ENCODE measurements at places on chromosomes 5 and 9.

DNA sequence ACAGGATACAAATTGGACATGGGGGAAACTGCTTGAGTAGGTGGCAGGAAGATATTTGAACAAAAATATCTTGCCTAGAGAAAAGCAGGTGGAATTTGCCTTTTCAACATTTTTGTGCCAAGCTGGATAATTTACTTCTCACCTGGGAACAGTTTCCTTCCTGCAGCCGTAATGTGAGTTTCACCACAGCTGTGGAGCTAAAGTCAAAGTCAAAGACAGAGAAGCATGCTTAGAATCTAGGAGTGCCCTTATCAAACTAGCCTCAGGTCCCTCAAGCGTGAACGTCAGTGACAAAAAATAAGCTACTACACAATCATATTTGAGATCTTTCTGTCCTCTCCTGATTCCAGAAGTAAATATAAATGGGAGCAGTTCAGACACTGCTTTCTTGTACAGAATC lies 588.9 kb downstream of the MAT2B start:
- DNase-seq, result no peak

DNA sequence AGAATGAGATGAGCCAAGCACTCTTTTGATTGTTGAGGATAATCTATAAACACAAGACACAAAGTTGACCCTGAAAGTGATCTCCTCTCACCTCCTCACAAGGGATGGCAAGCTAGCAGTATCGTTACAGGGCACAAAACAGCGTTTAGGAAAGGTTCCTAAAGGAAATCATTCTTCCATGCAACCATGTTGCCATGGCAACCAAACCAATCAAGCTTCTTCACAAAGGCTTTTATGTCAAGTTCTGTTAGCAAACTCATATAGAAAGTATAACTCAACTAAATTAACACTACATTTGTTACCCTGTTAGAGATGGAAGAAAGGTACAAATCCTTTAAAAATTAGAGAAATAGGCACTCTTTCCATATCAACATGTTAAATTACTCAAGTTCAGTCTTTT lies 1016.8 kb upstream of the DMAC1 start:
- no peak for DNase-seq

DNA sequence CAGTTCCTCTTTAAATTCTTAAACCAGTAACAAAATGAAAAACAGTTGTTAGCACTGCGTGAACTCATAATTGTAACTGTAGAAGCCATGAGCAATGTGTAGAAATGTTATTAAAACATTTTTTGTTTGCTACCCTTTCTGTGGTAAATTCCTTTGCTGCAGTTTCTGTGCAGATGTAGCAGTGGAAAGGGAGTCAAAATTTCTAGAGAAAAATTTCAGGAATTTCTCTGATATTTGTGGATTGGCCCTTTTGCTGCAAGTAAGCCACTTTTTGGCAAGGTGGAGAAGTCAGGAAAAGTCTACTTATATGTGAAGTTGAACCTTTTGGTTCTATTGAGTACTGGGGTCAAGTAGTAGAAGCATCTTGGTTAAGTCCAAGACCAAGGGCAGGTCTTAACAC lies 10.1 kb downstream of the FBXL7 start:
- DNase-seq, result no peak

- DNase-seq, result no peak
These were observed 617.8 kb downstream of the PDE4D start for GRCh38 chr5:59275510-59276324.

- DNase-seq, result no peak
These were observed 53.3 kb upstream of the SMC5 start for GRCh38 chr9:70205366-70206020.

GRCh38 chr9:80004714-80005113 lies 432.9 kb downstream of the TLE4 start:
- no peak for DNase-seq

- no peak for DNase-seq
These were observed 29.2 kb upstream of the SYK start for GRCh38 chr9:90772386-90772785.

- no peak for DNase-seq
These were observed 48.7 kb upstream of the POMT1 start for GRCh38 chr9:131454028-131454427.

DNA sequence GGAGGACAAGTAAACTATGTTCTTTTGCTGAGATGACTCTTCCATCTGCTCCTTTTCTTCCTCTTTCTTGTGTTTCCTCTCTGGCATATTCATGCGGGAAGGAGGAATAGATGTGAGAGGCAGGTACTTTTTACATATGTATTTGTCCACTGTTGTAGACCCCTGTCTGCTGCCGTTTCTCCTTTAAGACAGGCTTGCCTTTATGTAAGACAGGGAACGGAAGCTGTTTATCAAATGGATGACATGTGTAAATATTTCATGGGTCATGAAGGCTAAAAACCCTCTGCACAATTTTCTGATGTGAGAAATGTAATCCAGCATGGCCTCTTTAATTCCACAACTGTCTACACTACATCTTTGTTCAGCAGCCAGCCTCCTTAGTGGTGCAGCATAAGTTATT lies 1525.5 kb upstream of the NUDT12 start:
- DNase-seq, result no peak

DNA sequence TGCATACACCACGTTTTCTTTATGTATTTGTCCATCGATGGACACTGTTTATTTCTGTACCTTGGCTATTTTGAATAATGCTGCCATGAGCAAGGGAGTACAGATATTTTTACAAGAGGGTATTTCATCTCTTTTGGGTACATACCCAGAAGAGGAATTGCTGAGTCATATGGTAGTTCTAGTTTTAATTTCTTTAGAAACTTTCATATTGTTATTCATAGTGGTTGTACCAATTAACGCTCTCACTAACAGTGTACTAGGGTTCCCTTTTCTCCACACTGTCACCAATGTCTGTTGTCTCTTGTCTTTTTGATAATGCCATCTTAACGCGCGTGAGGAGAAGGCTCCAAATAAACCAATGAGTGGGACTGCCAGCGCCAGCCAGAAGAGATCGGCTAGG lies 257.6 kb upstream of the EDIL3 start:
- no peak for DNase-seq

DNA sequence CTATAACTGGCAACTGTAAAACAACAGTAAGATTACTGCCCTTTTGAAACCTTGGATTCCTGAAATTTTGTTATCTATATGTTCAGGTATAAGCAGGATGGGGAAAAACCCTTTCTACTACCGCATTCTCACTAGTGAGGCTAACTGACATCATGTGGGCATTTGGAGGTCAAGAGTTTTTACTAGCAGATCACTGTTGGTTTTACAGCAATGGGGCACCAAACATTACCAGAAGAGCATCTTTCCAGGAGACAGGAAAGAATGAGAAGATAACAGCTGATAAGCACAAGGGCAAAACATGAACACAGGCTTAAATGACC lies 20.9 kb upstream of the TTC33 start:
- no peak for DNase-seq

Measured in NCI-H1436 treated with DMSO at 0.1 percent for 48 hours (cell line).